Ovary (tissue), 10 donors: ENCODE measurements at places on chromosomes 11 and 22.

GRCh38 chr11:64357904-64358535 lies 942 bp upstream of the RPS6KA4 start:
- DNase-seq = no peak

GRCh38 chr22:29105468-29105867 lies 32.6 kb downstream of the KREMEN1 start:
- DNase-seq = no peak

- no peak for DNase-seq
Measured at GRCh38 chr22:27495325-27495724, 306.2 kb downstream of the MN1 start.

GRCh38 chr11:114211444-114212121 lies 84.6 kb upstream of the NNMT start:
- DNase-seq = no peak

- DNase-seq = no peak
Measured at GRCh38 chr11:6876914-6877313, 489 bp downstream of the OR10A4 start.
